NCI-H226 (cell line): ENCODE measurements at places on chromosomes 11 and 22.

DNA sequence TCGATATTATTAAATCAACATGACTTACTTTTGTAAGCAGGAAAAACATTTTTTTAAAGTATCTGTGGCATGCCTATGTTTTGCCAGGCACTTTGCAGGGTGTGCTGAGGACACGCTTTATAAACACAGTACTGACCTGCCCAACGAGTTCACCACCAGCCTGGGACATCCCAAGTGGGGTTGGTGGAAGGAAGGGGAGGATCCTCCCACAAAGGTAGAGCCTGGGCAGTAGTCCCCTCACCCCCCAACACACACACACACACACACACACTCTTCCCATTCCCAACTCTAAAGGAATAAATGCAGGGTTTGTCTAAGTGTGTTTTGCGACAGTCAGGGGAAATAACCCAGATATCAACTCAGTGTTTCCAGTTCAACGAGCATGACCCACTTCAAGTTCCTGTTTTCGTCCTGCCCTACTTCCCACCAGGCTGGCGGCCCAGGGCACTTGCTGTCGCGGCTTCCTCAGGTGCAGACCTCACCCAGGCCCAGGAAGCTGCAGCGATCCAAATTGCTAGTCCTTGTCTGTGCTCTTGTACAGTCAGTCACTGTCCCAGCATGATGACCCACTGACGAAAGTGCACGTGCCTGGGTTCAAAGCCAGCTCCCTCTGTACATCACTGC, 3.1 kb downstream of the CERK start:
- no peak for DNase-seq

GRCh38 chr11:72195518-72196270, 3.8 kb downstream of the FOLR1 start:
- DNase-seq: no peak

DNA sequence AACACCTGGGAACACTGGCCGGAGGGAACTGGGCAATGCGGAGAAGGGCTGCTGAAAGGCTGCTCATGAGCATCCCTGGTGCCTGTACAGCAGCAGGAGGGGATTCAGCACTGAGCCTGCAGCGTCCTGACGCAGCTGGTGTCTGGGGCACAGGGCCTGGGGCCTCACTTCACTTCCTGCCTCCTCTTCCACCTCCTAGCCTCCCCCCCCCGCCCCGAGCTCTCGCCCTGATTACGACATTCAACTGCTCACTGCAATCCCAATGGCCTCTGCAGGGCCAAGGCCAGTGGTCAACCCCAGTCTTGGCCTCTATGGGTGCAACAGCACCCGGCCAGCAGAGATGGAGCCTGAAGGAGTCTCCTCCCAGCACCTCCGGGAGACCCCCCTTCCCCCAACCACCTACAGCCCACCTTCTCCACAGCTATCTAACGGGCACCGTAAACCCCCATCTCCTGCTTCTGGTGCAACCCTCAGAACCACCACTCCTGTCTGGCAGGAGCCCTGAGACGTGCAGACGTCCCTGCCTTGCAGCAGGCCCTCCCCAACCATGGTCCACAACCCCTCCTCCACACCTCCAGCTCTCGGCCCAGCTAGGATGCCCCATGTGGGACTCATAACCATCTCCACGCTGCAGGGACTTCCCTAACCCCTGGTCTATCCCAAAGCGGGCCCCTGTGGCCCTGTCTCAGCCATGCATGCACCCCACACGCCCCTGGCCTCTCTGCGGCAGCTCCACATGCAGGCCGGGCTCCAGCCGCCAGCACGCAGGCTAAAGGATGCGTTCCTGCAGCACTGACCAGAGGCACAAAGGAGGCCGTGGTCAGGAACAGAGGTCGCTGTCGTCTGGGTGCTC, 38.2 kb downstream of the BRD1 start:
- DNase-seq: no peak

DNA sequence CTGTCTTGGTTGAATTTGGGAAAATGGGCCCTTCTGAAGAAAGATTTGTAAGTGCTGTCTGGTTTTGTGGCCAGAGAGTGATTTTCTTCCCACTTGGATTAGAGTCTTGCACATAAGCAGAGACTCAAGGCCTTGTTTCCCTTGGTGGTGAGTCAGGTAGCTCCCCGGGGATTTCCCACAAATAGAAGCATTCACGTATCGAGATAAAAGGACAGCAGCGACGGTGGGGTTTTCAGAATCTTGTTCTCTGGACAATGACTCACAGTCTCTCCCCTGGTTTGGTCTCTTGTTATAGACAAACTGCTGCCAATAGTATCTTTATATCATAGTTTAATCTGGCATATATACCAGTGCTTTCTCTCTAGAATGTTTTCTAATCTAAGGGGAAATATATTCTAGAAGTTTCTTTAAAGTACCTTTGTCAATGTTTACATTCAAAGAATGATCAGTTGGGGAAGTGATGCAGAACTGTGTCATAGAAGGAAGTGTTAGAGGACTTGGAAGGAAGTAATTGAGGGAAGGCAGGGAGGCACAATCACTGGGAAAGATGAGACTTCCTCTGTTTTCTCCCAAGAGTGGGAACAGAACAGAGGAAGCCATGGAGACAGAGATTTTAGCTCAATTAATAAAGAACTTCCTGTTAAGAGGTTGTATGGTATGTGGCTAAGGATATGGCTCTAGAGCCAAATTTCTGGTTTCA, 18.1 kb downstream of the POLA2 start:
- peak; percentile 95 for DNase-seq

GRCh38 chr11:86497310-86497709, 122.6 kb downstream of the CCDC81 start:
- DNase-seq: peak; percentile 92

DNA sequence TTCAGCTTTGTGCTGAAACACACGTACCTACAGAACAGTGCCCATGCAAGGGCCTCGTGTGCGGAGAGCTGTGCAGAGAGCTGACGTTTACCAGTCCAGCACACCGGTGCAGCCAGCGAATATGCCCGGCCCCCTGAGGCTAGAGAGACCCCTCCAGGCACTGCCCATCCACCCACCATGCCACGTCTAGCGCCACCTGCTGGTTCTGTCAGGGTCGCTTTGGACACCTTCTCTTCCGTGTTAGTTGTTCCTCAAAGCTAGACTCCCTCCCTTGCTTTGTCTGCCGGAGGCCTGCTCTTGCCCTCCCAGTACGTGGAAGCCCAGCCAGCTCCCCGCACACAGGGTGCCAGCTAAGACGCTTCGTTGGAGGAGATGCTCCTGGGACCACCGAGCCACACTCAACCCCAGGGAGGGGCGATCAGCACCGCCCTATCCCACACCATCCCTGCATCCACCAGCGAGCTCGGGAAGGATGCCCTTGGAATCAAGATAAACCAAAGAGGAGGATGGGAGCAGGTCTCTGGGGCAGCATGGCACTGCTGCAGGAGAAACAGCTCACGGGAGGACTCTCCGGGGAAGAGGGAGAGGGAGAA, 43.4 kb downstream of the CPT1A start:
- no peak for DNase-seq

- DNase-seq: no peak
Measured at GRCh38 chr11:66084821-66085475, 14.9 kb downstream of the PACS1 start.

DNA sequence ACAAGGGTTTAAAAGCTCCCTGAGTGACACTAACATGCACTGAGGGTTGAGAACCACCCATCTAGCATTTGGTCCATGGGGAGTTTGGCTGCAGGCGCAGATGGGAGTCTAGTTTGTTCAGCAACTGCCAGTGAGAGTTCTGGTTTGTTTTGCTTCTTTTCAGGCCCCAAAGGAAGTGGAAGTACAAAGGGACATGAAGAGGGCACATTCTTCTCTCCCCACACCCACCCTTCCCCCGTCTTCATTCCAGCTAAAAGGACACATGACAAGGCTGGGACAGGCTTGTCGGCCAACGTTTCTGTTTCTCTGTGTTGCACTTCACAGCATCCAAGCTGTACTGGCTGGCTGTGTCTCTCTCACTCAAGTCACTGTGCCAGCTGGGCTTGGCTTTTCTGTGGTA, 8.2 kb upstream of the ENDOD1 start:
- no peak for DNase-seq
